ENCODE measurements at places on chromosomes 4 and X. TPM values are rescaled to one million over a fixed set of nuclear protein-coding genes. Genes with fewer than 3 reads are reported as not detected.

The RTL3 gene
- total RNA-seq, result not detected

GRCh38 chrX:63526863-63527262 is 175.7 kb upstream of the SPIN4 start:
- no peaks in the 10 kb centered on the region for H3K36me3 ChIP-seq
- H3K4me3 ChIP-seq, result no peak overlapping the region
- no peaks in the 10 kb centered on the region for H3K4me1 ChIP-seq

The CYLC1 gene
- total RNA-seq, result not detected

The AKAP14 gene
- not detected for total RNA-seq

The SUPT20HL1 gene
- total RNA-seq, result not detected

The NPNT gene
- total RNA-seq, result 26.3 TPM

The ZNF185 gene
- 0.40 TPM for total RNA-seq

DNA sequence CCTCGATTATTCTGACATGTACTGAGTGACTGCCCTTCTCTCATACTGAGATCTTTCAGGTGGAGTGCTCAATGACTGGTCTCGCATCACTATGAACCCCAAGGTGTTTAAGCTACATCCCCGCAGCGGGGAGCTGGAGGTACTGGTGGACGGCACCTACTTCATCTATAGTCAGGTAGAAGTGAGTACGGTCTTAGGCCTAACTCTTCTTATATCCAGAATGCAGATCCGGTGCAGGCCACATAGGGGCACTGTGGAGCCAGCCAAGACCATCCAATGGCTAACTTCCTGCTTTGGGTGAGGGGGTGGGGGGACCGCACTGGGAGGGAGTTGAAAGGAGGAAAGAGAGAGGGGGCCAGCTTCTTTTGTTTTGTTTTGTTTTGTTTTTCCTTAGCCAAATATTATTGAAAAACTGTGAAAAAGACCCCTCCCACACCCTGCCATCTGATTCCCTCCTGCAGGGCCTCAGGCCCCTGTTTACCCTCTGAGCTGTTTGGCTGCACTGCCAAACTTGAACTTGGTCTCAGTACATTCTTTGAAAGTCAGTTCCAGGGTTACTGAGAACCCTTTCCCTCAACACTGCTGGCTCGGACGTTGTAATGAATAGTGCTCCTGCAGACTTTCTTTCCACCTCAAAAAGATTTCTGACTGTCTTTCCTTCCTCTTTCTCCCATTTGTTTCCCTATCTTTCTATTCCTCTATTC is 16.2 kb downstream of the AWAT2 start:
- H3K27me3 ChIP-seq, result no peaks in the 10 kb centered on the region
- H3K27ac ChIP-seq, result no peak overlapping the region
- H3K36me3 ChIP-seq, result no peaks in the 10 kb centered on the region
- no peak overlapping the region for H3K4me3 ChIP-seq
- no peaks in the 10 kb centered on the region for H3K4me1 ChIP-seq
- DNase-seq, result no peak

The CT45A1 gene
- not detected for total RNA-seq

The PRRG3 gene
- total RNA-seq, result 0.68 TPM

GRCh38 chr4:60250657-60251056 is 949.5 kb upstream of the ADGRL3 start:
- no peaks in the 10 kb centered on the region for H3K36me3 ChIP-seq

GRCh38 chr4:37058826-37059225 is 185.7 kb upstream of the NWD2 start:
- H3K4me3 ChIP-seq, result no peak overlapping the region
- no peaks in the 10 kb centered on the region for H3K36me3 ChIP-seq
- H3K27ac ChIP-seq, result no peak overlapping the region
- H3K4me1 ChIP-seq, result no peaks in the 10 kb centered on the region

- no peaks in the 10 kb centered on the region for H3K27me3 ChIP-seq
- no peak for DNase-seq
- H3K36me3 ChIP-seq, result no peaks in the 10 kb centered on the region
- peaks cover 7% of the 10 kb centered on the region for H3K4me1 ChIP-seq
Observed at GRCh38 chr4:144595681-144596080, 50.3 kb upstream of the HHIP start.

- no peak overlapping the region for H3K4me3 ChIP-seq
- no peaks in the 10 kb centered on the region for H3K27me3 ChIP-seq
- no peak overlapping the region for H3K27ac ChIP-seq
Observed at GRCh38 chr4:125979950-125980349, 665.2 kb downstream of the FAT4 start.

DNA sequence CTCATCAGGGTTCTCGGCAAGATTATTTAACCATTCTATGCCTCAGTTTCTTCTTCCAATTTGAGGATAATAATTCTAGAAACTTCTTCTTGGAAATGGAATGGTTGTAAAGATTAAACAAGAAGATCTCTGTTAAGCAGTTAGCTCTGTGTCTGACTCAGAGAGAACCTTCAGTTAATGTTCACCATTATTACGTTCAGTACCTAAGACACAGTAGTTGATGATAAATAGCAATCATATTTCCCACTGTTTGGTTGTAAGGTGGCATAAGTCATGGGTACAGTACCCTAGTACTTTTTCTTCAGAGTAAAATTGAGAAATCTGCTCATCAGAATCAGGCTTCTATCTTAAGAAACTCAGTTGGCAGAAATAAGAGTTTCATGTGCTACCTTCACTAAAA is 366.5 kb upstream of the BOD1L1 start:
- H3K4me1 ChIP-seq, result peaks cover 4% of the 10 kb centered on the region
- no peaks in the 10 kb centered on the region for H3K27me3 ChIP-seq
- DNase-seq, result no peak
- no peak overlapping the region for H3K4me3 ChIP-seq
- H3K36me3 ChIP-seq, result no peaks in the 10 kb centered on the region

GRCh38 chr4:5749568-5749967 is 38.6 kb downstream of the EVC start:
- H3K27me3 ChIP-seq, result no peaks in the 10 kb centered on the region
- no peak overlapping the region for H3K4me3 ChIP-seq
- no peaks in the 10 kb centered on the region for H3K36me3 ChIP-seq

DNA sequence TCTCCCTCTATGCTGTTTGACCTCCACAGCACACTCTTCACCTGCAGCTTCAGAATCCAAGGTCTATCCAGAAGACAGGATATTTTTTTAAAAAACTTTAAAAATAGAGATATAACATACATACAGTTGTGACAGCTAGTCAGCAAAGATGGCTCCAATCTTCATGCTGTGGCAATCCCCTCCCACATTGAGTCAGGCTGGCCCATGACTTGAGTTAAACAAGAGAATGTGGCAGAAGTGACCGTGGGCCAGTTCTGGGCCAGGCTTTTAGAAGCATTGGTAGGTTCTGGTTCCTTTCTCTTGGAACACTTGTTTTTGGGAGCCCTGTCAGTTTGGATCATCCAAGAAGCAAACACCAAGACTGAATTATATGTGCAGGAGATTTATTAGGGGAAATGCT is 36.1 kb upstream of the REPS2 start:
- H3K4me3 ChIP-seq, result no peak overlapping the region
- H3K27ac ChIP-seq, result no peak overlapping the region
- H3K27me3 ChIP-seq, result no peaks in the 10 kb centered on the region

The SERTM2 gene
- 1.1 TPM for total RNA-seq

DNA sequence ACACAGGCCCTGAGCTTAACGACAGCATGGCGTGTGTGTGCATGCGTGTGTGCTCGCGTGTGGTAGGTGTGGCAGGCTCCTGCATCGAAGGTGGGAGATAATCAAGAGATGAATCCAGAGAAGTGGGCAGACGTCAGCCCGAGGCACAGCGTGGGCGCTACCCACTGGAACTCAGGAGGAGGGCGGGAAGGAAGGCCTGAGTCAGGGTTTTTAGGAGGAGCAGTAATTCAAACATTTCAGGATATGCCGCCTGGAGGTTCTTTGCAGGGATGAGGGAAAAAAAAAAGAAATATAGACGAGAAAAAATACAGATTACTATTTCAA is 66.3 kb upstream of the STX18 start:
- H3K4me3 ChIP-seq, result no peak overlapping the region
- no peaks in the 10 kb centered on the region for H3K36me3 ChIP-seq
- H3K27me3 ChIP-seq, result no peaks in the 10 kb centered on the region
- no peak overlapping the region for H3K27ac ChIP-seq

The MAGEA3 gene
- not detected for total RNA-seq

The CSAG2 gene
- total RNA-seq, result not detected

- H3K27ac ChIP-seq, result no peak overlapping the region
- no peaks in the 10 kb centered on the region for H3K4me1 ChIP-seq
- no peak for DNase-seq
- H3K4me3 ChIP-seq, result no peak overlapping the region
- no peaks in the 10 kb centered on the region for H3K27me3 ChIP-seq
Observed at GRCh38 chr4:152579916-152580315, 44.0 kb upstream of the FBXW7 start.

GRCh38 chr4:61149278-61149677 is 50.8 kb upstream of the ADGRL3 start:
- no peak for DNase-seq
- H3K27me3 ChIP-seq, result no peaks in the 10 kb centered on the region
- no peaks in the 10 kb centered on the region for H3K4me1 ChIP-seq
- no peaks in the 10 kb centered on the region for H3K36me3 ChIP-seq

GRCh38 chrX:44970709-44971108 is 97.7 kb downstream of the KDM6A start:
- no peaks in the 10 kb centered on the region for H3K36me3 ChIP-seq
- H3K27me3 ChIP-seq, result no peaks in the 10 kb centered on the region
- DNase-seq, result no peak

- H3K36me3 ChIP-seq, result no peaks in the 10 kb centered on the region
- no peak overlapping the region for H3K27ac ChIP-seq
- no peak overlapping the region for H3K4me3 ChIP-seq
- DNase-seq, result no peak
Observed at GRCh38 chr4:34178476-34178875, 2065.8 kb downstream of the ARAP2 start.

DNA sequence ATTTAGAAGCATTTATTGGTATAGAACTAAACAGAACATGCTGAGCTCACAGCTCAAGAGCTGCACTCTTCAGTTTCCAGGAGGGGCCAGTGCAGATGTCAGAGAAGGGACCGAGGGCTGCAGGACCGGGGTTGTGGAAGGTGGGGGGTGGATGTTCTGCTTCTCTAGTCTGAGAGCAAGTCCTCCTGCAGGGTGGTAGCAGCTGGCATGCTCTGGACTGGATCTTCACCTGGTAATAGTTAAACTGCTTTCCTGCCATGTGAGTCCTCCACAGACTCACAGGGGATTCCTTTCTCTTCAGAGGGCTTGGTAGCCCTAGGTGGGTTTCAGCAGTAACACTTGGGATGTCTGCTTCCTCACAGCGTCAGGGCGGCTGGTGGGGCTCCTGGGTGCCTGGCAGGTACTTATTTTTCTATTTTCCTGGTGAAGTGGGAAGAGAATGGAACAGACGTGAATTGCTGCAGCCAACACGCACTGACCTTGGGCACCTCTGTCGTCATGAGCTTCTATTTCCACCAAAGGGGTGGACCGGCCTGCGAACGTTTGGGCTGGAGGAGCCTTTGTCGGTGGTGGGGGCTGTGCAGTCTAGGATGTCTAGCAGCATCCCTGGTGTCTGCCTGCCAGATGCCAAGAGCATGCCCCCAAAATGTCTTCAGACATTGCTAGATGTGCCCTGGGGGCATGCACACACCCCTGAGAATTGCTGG is 2.5 kb downstream of the MAEA start:
- H3K4me3 ChIP-seq, result no peak overlapping the region
- no peak overlapping the region for H3K27ac ChIP-seq
- H3K27me3 ChIP-seq, result no peaks in the 10 kb centered on the region
- no peaks in the 10 kb centered on the region for H3K36me3 ChIP-seq

GRCh38 chr4:8204576-8205227 is 5.6 kb downstream of the SH3TC1 start:
- DNase-seq, result no peak
- peaks cover 16% of the 10 kb centered on the region for H3K4me1 ChIP-seq
- H3K27ac ChIP-seq, result no peak overlapping the region
- H3K27me3 ChIP-seq, result no peaks in the 10 kb centered on the region

- H3K27me3 ChIP-seq, result peaks cover 12% of the 10 kb centered on the region
- H3K27ac ChIP-seq, result no peak overlapping the region
- DNase-seq, result peak; percentile 22
Observed at GRCh38 chrX:140766024-140766611, 56.6 kb downstream of the LINC00632 start.

DNA sequence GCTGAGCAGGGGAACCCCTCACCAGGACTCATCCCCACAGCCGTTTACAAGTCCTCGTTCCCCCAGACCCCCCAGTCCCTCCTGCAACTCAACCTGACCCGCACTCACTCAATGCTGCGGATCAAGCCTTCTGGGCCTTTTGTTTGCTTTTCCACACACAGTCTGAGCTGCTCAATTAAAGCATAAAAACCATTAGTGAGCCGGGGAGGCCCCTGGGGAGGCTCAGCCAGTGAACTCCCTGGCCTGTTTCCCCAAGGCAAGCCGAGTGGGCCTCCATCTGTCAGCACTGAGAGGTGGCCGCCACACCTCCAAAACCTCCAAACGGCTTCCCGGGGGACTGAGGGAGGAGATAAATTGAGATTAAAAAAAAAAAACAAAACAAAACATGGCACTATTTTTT is 158.5 kb downstream of the SHOX start:
- peaks cover 14% of the 10 kb centered on the region for H3K27me3 ChIP-seq
- H3K4me1 ChIP-seq, result no peaks in the 10 kb centered on the region
- H3K36me3 ChIP-seq, result no peaks in the 10 kb centered on the region
- no peak overlapping the region for H3K27ac ChIP-seq
- no peak for DNase-seq
- no peak overlapping the region for H3K4me3 ChIP-seq

All from transverse colon (tissue), 4 donors.